ENCODE measurements at places on chromosomes 1 and 21. TPM values are rescaled to one million over a fixed set of nuclear protein-coding genes. Genes with fewer than 3 reads are reported as not detected.
A peak's percentile ranks its signal among the peaks of the same experiment; 100 is the strongest.

DNAI4 gene
- 12.6 TPM for total RNA-seq

MTMR11 gene
- total RNA-seq = 18.2 TPM

TMIGD3 gene
- total RNA-seq = not detected

DIO1 gene
- not detected for total RNA-seq

ILDR2 gene
- total RNA-seq = not detected

ACTL8 gene
- 0.55 TPM for total RNA-seq

ATP1A4 gene
- total RNA-seq = not detected

COL8A2 gene
- 0.20 TPM for total RNA-seq

GRCh38 chr1:204085876-204086275, 13.0 kb downstream of the SOX13 start:
- peaks cover 5% of the 10 kb centered on the region for H3K36me3 ChIP-seq
- H3K27me3 ChIP-seq = no peaks in the 10 kb centered on the region
- no peak overlapping the region for H3K4me3 ChIP-seq
- no peak overlapping the region for H3K27ac ChIP-seq

DNA sequence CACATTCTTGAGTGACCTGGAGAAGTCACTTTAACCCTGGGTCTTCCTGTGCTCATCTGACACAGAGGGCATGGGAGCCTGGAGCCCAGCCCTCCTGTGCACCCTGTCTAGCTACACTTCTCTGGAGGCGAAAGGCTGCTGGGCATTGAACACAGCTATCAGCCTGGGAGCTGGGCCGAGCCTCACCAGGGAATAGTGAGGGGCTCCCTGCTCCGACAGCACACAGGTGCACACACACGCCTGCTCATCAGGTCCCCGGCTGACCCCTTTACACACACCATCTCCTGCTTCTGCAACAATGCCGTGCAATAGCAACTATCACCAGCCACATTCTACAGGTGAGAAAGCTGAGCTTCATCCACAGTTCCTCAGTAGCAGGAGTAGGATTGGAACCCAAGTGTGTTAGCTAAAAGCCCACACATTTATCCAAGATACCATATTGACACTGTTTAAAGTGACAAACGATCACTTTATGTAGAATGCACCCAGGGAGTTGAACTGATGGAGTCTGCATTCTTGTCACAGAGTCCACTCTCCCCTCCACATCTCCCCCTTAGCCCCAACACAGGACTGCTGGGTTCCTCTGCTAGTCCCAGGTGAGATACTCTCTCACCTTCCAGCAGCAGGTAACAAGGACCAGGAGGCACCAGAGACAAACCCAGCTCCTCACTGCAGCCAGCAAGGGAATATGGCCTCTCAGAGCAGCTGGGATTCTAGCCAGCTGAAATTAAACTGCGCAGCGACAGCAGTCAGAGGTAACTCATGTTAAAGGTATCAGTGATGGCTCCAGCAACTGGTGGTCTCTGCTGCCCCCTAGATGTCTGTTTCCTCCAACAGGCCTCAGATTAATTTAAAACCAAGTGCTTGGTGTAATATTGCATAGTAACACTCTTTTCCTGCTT, 18.3 kb upstream of the CAPN8 start:
- no peak overlapping the region for H3K27ac ChIP-seq
- no peak overlapping the region for H3K4me3 ChIP-seq
- peak; percentile 58 for DNase-seq
- no peaks in the 10 kb centered on the region for H3K4me1 ChIP-seq
- H3K36me3 ChIP-seq = no peaks in the 10 kb centered on the region

- no peak for DNase-seq
- H3K36me3 ChIP-seq = no peaks in the 10 kb centered on the region
- peaks cover 14% of the 10 kb centered on the region for H3K27me3 ChIP-seq
- no peak overlapping the region for H3K27ac ChIP-seq
- H3K4me1 ChIP-seq = no peaks in the 10 kb centered on the region
- no peak overlapping the region for H3K4me3 ChIP-seq
Observed at GRCh38 chr1:58190267-58190988, 356.1 kb downstream of the OMA1 start.

- 0 out of 2 replicates have a peak, but pooled peaks cover 1% of the 10 kb centered on the region for H3K4me1 ChIP-seq
- no peaks in the 10 kb centered on the region for H3K27me3 ChIP-seq
- no peak overlapping the region for H3K4me3 ChIP-seq
- no peak overlapping the region for H3K27ac ChIP-seq
- peaks cover 7% of the 10 kb centered on the region for H3K36me3 ChIP-seq
- no peak for DNase-seq
Observed at GRCh38 chr21:34933609-34934335, 115.3 kb downstream of the RUNX1 start.

- peak; percentile 39 for DNase-seq
- H3K36me3 ChIP-seq = no peaks in the 10 kb centered on the region
- no peaks in the 10 kb centered on the region for H3K27me3 ChIP-seq
- no peaks in the 10 kb centered on the region for H3K4me1 ChIP-seq
Observed at GRCh38 chr1:15501208-15502032, 22.6 kb downstream of the CASP9 start.

DNA sequence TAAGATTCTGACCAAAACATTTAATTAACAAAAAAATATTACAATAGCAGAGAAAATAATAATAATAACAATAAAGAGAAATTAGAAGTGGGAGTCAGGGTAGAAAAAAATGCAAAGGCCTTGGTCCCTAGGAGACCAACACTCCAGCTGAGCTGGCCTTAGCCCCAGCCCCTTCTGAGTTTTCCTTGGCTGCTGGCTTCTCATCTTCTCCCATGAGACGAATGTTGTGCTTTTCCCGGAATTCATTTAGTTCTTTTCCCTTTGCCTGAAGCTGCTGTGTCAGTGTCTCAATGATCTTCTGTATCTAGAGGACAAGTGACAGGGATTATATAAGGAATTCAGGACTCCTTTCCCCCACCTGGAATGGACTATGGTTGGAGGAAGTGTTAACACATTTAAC, 2.4 kb downstream of the KLHDC9 start:
- H3K36me3 ChIP-seq = 0 out of 2 replicates have a peak, but pooled peaks cover 7% of the 10 kb centered on the region
- H3K27ac ChIP-seq = no peak overlapping the region
- no peaks in the 10 kb centered on the region for H3K27me3 ChIP-seq
- peaks cover 13% of the 10 kb centered on the region for H3K4me1 ChIP-seq
- DNase-seq = no peak

DNA sequence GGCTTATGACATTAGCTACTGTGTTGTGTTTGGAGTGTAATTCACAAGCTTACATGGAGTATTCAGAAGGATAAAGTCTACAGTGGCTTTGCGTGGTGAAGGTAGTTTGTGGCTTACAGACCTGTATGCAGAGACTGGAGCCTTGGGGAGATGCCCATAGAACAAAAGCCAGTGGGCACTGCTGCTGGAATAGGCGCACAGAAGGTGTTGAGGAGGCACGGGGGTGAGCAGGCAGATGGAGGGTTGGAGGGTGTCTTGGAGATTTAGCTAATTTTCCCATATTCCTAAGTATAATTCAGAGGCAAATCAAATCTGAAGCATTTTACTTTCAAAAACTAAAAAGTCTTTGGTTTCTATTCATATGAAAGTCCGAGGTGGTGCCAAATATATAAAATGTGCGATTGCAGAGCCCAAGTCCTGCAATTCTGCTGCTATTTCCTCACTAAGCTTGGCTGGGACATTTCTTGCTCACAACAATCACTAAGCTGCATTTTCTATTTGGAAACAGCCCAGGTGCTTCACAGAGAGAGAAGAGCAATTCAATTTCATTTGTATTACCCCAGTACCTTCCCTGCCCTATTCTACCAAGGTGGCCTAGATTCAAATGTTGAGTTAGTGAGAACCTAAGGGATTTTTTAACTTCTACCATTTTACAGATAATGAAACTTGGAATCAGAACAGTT, 48.5 kb downstream of the FH start:
- no peaks in the 10 kb centered on the region for H3K36me3 ChIP-seq
- no peaks in the 10 kb centered on the region for H3K27me3 ChIP-seq
- no peak overlapping the region for H3K4me3 ChIP-seq
- DNase-seq = no peak
- no peaks in the 10 kb centered on the region for H3K4me1 ChIP-seq

DNA sequence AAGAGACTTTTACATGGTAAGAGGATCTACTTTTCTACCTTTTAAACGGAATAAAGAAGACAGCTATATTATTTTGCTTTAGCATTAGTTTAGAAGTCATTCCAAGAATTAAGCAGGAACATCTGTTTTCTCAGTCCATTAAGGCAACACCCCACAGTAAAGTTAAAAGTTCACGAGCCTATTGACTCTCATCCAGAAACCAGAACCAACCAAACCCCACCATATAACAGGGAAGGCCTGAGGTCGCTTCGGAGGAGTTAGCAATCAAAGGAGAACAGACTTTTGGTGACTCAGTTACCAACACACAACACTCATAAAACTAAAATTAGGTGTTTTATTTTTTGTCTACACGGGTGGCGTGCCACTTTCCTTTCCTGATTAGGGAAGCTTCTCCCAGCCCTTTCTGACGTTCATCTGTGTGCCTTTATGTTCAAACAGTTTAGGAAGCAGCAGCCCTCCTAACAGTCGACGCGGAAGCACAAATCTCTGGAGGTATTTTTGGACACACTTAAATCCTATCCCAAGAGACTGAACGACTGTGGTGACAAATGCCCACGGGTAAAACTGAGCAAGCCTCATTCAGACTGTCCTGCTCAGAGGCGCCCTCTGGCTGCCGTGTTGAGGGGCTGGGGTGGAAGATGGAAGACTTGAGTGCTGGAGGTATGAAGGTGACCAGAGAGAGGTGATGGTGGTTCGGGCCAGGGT, 8.6 kb upstream of the PLA2G2C start:
- no peak overlapping the region for H3K4me3 ChIP-seq
- peaks cover 19% of the 10 kb centered on the region for H3K4me1 ChIP-seq
- H3K36me3 ChIP-seq = 0 out of 2 replicates have a peak, but pooled peaks cover 8% of the 10 kb centered on the region
- H3K27me3 ChIP-seq = no peaks in the 10 kb centered on the region

DNA sequence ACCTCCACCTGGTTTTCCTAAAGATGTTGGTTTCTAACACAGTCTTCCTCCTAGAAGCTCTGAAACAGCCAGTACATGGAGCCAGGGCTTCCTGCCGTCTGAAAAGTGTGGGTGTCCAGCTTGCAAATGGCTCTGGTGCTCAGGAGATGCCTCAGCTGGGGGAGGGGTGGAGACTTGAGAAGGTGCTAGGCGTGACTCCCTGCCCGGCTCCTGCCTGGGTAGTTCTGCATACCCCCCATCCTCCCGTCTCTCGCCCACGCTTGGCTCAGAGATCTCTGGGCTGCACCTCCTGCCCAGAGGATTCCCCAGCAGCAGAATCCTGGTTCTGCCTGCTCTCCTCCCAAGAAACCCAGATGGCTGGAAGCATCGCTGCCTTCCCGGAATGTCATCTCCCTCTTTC, 16.9 kb downstream of the STUM start:
- peaks cover 86% of the 10 kb centered on the region for H3K27me3 ChIP-seq
- no peak overlapping the region for H3K27ac ChIP-seq
- no peak overlapping the region for H3K4me3 ChIP-seq
- no peaks in the 10 kb centered on the region for H3K36me3 ChIP-seq

DNA sequence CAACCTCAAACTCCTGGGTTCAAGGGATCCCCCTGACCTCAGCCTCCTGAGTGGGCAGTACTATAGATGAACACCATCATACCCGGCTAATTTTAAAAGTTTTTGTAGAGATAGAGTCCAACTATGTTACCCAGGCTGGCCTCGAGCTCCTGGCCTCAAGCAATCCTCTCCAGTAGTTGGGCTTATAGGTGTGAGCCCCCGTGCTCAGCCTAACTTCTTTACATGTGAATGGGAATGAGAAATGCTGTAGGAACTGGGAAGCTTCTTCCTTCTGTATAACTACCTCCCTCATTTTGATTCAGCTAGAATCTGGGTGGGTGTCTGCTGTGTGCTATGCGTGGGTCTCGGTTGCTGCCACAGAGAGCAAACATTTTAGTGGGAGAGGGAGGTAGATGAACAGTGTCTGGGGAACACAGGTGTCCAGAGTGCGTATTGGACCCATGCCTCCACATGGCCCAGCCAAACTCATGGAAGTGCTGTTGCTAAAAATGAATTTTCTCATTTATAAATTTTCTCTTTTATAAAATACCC, 150.6 kb downstream of the NOS1AP start:
- H3K4me3 ChIP-seq = no peak overlapping the region
- no peak overlapping the region for H3K27ac ChIP-seq
- no peak for DNase-seq
- peaks cover 32% of the 10 kb centered on the region for H3K4me1 ChIP-seq

DNA sequence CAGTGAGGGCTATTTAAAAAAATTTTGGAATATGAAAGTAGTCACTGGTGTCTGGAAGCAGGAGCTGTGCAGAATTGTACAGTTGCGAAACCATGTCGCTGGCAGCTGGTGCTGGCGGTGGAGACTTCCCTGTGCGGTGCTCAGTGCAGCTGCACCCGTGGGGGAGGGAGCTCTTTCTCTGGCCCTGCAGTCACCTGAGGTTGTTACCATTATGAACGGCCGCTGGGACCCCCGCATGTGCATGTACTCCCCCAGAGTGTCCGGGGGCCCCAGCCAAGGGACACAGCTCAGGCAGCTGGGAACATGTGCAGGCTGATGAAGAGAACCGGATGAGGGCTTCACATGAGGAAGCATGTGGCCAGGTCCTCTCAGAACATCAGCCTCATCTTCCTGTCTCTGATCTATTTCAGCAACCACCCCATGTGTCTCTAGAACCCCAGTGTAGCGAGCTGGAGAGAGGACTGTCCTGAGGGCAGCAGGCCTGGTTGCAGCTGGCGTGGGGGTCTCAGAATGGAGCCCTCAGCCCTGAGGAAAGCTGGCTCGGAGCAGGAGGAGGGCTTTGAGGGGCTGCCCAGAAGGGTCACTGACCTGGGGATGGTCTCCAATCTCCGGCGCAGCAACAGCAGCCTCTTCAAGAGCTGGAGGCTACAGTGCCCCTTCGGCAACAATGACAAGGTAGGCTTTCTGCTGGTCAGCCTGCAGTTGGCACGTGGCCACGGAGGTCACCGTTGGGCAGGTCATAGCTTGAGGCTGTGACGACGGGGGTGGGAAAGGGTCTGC, at the start of gene TRPM2:
TRPM2 (plus strand) TSS at position 431 of the 780 bp plus-strand sequence; CDS start at position 511, 80 bp downstream.
- no peaks in the 10 kb centered on the region for H3K4me1 ChIP-seq
- no peak for DNase-seq
- no peaks in the 10 kb centered on the region for H3K36me3 ChIP-seq

GRCh38 chr1:152325111-152325510, at the start of gene FLG:
Gene FLG (minus strand): TSS chr1:152325239. CDS start chr1:152315456, 9,783 bp downstream.
- no peaks in the 10 kb centered on the region for H3K36me3 ChIP-seq
- H3K4me1 ChIP-seq = no peaks in the 10 kb centered on the region
- DNase-seq = no peak
- H3K27me3 ChIP-seq = no peaks in the 10 kb centered on the region

GRCh38 chr1:82227306-82228095, 426.8 kb downstream of the ADGRL2 start:
- no peaks in the 10 kb centered on the region for H3K36me3 ChIP-seq
- H3K27ac ChIP-seq = no peak overlapping the region
- no peaks in the 10 kb centered on the region for H3K27me3 ChIP-seq
- no peak for DNase-seq
- H3K4me3 ChIP-seq = no peak overlapping the region

- no peak for DNase-seq
- H3K4me1 ChIP-seq = no peaks in the 10 kb centered on the region
- no peak overlapping the region for H3K27ac ChIP-seq
- no peaks in the 10 kb centered on the region for H3K27me3 ChIP-seq
- no peak overlapping the region for H3K4me3 ChIP-seq
Observed at GRCh38 chr1:98893371-98893770, 111.3 kb downstream of the PLPPR5 start.

All from PC-9 (cell line).